ENCODE measurements at places on chromosomes 1 and 21. TPM values are rescaled to one million over a fixed set of nuclear protein-coding genes. Genes with fewer than 3 reads are reported as not detected.
A peak's percentile ranks its signal among the peaks of the same experiment; 100 is the strongest.

- DNase-seq, result no peak
Observed at GRCh38 chr1:9079988-9080704, 10.7 kb upstream of the SLC2A5 start.

GRCh38 chr1:226646026-226646869, 92.8 kb downstream of the ITPKB start:
- DNase-seq, result peak; percentile 25

GRCh38 chr1:41361495-41362356, 492 bp downstream of the FOXO6 start:
- peak; percentile 54 for DNase-seq

DNA sequence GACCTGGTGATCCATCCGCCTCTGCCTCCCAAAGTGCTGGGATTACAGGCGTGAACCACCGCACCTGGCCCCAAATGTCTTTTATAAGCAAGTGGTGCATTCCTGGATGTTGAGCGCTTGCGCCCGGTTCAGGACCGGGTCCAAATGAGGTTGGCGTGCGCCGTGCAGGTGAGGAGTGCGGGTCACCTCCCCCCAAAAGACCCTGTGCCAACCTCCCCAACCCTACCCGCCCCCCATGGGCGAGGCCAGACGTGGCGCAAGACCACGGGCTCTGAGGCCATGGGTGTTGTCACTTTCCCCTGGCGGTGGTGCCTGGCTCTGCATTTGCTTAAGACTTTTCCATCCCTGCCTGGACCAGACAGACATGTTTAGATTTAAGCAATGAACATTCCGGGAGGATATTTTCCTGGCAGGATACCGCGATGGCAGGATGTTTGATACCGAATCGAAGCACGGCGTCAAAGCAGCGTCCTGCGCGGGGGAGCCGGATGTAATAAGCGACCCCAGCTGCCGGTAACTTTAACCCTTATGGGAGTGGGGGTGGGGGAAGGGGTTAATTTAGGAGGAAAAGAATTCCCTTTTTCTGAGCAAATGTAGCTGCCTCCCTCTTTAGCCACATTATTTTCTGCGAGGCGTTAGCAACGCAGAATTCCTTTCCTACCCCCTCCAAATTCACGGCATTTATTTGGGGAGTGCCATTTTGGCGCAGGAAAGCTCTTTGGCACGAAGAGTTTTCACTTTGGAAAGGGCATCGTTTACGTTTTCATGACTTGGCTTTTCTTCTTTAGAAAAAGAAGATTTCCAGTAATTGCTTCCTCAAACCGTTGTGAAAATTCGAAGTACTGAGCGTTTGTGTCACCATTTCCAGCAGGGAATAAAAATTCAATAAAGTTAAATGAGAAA, 27.8 kb upstream of the RNF187 start:
- DNase-seq, result peak; percentile 86

- DNase-seq, result peak; percentile 5
Observed at GRCh38 chr1:192626366-192627179, 9.4 kb upstream of the RGS13 start.

GRCh38 chr1:96357141-96357765, 364.3 kb upstream of the PTBP2 start:
- no peak for DNase-seq

The TP73 gene
- total RNA-seq, result 0.54 TPM

DNA sequence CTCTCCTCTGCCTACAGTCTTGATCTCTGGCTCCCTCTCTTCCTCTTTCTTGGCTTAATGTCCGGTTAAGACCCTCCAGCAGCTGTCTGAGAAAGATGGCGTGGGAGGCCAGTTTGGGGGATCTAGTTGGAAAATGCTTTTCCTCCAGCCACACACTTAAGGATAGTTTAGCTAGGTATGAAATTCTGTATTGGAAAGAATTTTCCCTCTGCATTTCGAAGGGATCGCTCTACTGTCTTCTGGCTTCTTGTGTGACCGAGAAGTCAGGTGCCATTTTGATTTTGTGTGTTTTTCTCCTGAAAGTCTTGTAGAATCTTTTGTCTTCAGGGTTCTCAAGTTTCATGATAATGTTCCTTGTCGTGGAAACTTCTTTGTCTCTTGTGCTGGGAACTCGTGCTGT, 28.0 kb downstream of the PRKCZ start:
- no peak for DNase-seq

The DUSP10 gene
- total RNA-seq, result 58.2 TPM

The POLR3C gene
- 33.0 TPM for total RNA-seq

The SPRR2F gene
- not detected for total RNA-seq

DNA sequence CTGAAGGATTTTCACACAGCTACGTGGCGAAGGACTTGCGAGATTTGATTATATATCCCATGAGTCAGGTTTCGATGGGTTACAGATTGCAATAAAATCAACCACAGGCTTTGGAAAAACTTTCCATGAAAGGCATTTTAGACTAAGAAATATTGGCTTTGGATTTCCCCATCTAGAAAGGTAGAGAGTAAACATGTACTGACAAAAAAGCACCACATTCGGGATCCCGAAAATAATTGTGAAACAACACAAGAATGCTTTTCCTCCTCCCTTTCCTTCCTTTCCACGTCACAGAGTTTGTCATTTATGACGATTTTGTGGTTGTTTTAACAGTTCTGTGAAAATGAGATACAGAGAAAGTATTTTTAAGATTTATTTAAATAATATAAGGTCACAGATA, 38.5 kb downstream of the TGFB2 start:
- no peak for DNase-seq

The PGLYRP3 gene
- not detected for total RNA-seq

GRCh38 chr21:41321908-41322495, 5.4 kb downstream of the FAM3B start:
- no peak for DNase-seq

DNA sequence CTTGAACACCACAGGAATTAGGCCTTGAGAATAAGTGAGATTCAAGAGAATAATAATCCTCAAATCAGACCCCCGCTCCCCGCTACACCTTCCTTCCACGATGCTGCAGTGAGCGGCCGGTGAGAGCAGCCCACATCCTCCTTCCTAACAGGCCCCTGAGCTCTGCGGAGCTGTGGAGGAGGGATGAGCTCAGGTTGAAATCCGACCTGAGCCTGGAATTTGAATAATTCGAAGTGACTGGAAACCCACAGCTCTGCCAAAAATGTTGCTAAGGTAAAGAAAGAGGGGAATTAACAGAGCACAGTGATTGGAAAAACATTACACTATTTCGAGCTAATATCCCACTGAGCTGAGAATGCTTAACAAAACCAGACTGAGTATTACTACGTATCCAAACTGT, 90.0 kb downstream of the URB2 start:
- DNase-seq, result no peak

- no peak for DNase-seq
Observed at GRCh38 chr1:68291688-68292384, 59.5 kb upstream of the WLS start.

GRCh38 chr1:1187938-1188337, 14.3 kb downstream of the TTLL10 start:
- DNase-seq, result no peak

GRCh38 chr1:22210176-22210575, 67.3 kb upstream of the WNT4 start:
- DNase-seq, result no peak

DNA sequence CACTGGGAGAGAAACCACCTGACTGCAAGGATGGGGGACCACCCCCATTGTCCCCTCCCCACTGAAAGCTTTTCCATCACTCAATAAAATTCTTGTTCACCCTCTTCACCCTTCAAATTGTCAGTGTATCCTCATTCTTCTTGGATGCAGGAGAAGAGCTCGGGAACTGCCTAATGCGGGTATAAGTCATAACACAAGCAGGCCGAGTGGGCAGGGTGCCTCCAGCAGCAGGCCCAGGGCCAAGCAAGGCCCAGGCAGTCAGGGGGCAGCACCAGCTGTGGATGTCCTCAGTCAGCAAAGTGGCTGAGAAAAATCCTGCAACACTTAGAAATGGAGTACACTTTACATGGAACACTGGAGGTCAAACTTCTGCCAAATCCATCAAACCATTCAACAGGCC, 33.7 kb upstream of the SLC35A3 start:
- no peak for DNase-seq

- DNase-seq, result no peak
Observed at GRCh38 chr1:38926091-38926490, 15.5 kb downstream of the RHBDL2 start.

DNA sequence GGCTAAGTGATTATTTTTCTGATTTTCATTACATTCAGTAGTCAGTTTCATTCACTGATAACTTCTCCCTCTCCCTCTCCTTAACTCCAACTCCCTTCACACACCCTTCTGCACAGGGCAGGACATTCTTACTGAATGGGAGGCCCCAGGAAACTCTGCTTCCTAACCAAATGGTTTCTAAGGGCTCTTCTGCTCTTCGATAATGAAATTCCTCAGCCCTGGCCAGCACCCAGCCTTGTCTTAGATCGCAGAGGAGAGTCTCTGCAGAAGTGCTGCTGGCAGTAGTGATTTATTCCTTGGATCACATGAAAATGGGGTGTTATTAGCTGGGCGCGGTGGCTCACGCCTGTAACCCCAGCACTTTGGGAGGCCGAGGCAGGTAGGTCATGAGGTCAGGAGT, 16.4 kb downstream of the PLEKHM2 start:
- DNase-seq, result no peak

GRCh38 chr1:59272507-59272906, 24.4 kb upstream of the FGGY start:
- no peak for DNase-seq

DNA sequence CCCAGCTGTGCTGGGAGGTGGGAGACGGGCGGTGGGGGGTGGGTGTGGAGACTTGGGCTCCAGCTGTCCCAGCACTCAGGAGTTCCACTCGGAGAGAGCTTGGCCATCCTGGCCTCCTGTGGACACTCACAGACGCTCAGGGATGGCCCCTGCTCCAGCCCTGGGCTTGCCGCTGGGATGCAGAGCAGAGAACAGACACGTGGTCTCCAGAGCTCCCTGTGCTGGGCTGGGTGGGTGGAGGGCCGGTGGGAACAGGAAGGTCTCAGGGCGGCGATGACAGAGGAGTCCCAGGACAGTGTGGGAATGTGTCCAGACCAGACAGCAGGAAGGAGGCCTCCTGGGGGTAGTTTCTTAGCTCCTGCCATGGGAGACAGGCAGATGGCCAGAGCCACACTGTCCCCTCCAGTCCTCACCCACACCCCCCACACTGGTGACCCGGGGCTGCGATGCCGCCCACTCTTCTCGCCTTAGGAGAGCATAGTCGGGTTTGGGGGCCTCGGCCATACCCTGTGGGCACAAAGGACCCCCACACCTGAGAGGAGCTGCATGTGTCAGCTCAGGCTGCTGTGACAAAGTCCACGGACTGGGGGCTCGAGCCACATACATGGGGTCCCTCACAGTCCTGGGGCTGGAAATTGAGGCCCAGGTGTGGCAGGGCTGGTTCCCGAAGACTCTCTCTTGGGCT, 2.0 kb downstream of the KRTAP10-9 start:
- no peak for DNase-seq

DNA sequence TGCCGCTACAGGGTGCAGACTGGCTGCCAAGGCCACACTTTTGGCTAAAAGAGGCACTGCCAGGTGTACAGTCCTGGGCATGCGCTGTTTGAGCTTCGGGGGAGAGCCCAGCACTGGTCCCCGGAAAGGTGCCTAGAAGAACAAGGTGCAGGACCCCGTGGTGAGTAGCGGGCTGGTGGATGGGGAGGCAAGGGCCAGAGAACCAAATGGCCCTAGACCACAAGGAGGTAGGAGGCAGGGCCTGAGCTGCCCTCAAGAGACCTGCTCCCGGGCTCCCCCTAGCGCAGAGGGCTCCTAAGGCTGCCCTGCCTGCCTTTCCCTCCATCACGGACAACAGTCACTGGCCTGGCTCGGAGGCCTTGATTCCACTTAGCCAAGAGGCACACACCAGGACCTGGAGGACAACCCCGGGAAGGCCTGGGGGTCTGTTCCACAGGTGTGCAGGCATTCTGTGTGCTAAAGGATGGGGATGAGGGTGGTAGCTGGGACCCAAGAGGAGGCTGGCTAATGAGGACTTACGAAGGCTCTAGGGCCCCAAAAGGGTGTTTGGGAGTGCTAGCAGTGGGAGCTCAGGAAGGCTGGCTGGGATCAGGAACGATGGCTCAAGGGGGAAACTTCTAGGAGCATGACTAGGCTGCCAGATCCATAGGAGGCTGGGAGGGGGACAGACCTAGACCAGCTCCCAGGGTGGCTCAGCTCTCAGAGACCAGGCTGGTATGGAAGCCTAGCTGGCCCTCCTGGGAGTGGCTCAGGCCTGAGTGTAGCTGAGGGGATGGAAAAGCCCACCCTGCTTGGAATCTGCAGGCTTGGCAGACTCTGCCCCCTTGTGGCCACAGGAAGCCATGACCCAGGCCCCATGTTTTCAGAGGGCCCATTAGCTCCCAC, 742 bp downstream of the ARTN start:
- DNase-seq, result peak; percentile 90

DNA sequence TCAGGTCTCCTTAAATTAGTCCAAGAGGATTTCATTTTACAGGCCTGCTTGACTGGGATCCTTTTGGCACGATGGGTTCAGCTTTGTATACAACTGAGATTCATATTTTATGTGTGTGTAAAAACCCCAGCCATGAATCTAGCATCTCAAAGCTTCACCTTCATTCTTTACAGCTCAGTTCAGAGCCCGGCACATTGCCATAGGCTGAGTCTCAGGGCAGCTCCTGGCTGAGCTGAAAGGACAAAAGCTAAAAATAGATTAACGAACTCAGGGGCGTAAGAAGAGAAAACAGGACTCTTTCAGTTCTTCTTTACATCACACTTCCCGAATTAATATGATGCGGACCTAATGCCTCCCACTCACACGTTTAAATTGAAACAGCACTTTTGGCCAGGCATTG, 262.8 kb upstream of the PBX1 start:
- DNase-seq, result no peak

DNA sequence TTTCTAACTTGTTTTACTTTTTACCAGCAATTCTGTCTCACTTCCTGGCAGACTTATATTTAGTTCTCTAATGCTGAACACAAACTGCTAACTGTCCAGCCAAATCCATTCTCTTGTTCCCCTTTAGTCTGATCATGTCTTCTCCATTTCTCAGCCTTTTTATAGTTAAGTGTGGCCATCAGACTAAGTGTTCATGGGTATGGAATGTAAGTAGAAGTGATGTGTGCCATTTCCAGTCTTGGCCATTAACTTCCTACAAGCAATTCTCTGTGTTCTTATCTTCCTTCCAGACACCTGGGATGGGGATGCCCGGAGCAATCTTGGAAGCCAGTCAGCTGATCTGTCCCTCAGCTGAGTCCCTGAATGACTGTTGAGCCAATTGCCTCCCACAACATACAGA, 165.8 kb downstream of the ST6GALNAC3 start:
- no peak for DNase-seq

DNA sequence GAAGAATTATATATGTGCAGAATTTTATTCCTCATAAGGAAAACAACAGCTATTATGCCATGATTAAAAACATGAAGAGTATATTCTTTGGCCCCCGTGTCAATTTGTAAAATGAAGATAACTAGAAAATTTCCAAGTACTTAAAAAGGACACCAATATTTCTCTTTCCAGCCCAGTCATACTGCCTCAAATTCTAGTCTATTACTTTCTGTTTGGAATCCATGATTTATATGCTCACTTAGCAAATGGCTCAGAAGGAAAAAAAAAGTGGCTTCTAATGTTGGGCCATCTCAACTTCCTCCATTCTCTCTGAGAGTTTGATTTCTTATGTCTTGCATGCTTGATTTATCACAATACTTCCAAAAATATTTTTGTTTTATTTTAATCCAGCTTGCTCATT, 1431.1 kb downstream of the AMY1C start:
- no peak for DNase-seq
